ENCODE measurements at places on chromosomes 7 and 10.

- no peak for DNase-seq
Observed at GRCh38 chr10:86944471-86944870, 12.9 kb downstream of the MMRN2 start.

DNA sequence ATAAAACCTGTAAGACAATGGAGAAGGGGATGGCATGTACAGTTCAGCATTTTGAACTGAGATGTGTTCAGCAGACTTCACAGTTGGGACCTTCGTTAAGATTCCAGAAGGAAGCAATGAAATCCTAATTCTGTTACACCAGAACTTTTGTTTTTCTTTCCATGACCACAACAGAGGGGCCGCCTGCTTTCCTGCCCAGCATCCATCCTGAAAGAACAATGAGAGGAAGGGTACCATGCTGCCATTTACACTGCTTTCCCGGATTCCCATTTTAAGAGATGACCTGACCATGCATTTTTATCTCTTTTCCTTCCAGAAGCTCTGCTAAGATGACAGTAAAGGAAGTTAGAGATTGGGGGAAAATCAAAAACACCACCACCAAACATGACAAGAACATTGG lies 92.7 kb downstream of the PIP4K2A start:
- DNase-seq: no peak

DNA sequence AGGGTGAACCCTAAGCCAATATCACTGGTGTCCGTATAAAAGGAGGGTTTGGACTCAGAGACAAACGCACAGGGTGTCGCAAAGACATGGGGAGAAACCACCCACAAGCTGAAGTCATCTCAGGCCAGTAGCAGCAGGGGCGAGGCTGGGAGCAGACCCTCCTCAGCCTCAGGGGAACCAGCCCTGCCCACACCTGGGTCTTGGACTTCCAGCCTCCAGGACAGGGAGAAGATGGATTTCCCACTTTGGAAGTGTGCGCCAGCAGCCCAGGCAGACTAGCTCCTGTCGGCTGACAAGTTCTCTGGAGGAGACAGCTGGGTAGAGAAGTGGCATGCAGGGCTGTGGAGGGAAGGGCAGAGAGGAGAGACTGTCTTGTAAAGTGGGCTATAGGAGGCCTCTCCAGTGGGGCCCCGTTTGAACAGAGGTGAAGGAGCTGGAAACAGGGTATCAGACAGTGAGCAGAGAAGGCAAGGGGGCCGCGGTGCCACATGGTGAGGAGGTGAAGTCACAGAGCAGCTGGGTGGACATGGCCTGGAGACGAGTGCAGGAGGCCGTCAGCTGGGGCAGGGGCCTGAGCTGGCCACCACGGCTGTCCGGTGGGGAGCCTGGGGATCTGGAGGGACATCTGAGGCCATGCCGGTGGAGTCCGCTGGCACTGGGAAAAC lies 475.6 kb downstream of the PTPRN2 start:
- DNase-seq: no peak

DNA sequence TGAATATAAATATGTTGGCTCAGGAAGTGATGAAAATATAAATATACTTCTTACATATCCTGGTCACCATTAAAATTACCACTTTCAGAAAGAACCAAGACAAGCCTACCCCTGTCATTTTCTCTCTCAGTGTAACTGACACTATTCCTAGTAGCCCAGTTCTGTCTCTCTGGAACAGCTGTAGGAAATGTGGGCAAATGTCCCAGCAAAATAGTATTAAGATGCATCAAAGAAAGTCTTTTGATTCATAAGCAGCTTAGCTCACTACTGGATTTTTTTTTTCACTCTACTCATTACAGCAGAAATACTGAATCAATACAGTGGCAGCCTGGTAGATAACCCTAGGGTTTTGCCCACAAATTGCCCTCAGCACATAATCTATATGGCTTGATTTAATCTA lies 290.9 kb downstream of the DNAJB9 start:
- no peak for DNase-seq

- no peak for DNase-seq
Observed at GRCh38 chr10:108583877-108584276, 1339.4 kb downstream of the XPNPEP1 start.

- DNase-seq: no peak
Observed at GRCh38 chr7:140196361-140197217, 19.8 kb upstream of the KDM7A start.

DNA sequence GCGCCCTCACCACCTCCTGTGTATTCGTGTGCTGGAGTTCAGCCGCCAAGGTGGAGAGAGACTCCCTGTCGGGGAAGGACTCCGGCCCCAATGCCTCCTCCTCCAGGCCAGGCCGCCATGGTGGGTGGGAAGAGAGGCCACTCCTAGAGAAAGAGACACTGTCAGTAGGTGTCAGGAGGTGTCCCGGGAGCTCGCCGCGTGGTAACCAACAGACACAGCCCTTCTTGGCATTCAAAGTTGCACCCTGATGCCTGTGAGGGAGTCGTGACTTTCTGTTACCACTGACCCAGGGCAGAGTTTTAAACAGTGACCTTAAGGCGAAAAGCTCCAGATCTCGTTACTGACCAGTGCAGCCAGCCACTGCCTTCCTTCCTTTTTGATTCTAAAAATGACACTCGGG lies 155.2 kb downstream of the CUX1 start:
- DNase-seq: no peak

GRCh38 chr7:85186521-85187241 lies at the start of gene SEMA3D:
SEMA3D (minus strand) TSS chr7:85187056; CDS start chr7:85121891, 65,165 bp downstream.
- peak; percentile 69 for DNase-seq

DNA sequence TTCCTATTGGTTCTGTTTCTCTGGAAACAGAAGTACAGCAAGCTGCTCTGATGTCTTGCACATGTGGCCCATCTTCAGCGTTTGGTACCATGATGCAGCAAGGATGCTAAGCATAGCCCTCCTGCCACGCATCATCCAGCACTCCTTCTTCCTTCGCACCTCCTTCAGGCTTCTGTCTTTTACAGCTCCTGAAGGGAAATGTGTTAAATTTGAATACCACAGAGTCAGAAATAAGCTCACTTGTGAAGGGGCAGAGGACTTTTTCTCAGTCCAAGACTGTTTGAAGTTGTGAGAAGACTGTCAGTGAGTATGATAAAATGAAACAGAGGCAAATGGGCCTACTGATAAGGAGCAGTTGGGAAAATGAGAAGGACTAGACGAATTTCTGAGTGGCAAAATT lies 20.7 kb downstream of the TSPAN13 start:
- no peak for DNase-seq

- DNase-seq: no peak
Observed at GRCh38 chr7:9264395-9264794, 831.0 kb downstream of the NXPH1 start.

DNA sequence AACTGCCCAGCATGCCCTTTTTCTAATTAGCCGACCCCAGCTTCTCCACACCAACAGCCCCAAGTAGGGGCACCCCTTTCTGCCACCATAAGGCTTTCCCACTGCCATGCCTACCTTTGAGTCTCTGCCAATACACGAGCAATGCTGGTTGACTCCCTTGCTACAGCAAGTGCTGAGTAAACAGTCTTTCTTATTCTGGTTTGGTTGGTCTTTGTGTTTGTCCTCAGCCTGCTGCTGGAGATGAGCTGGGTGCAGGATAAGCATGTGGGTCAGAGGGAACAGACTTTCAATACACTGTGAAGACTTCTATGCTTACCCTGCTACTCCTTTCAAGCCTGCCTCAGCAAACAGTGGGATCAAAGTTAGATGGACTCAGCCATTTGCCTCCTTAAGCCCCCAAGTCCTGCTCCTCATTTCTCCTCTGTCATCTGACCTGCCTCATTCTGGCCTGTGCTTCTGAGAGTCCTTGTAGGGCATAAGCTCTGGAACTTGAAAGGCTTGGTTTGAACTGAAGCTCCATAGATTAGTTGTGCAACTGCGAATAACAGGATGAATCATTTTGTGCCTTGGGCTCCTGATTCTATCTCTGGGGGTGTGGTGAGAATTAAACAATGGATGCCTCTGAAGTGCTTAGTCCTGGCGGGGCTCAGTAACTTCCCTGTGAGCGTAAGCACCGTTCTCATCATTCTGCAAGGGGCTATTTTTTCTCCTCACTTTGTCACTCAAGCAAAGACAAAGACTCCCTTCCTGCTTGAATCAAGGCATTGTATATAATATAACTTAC lies 533.8 kb upstream of the DPP6 start:
- no peak for DNase-seq

All from DMS79 treated with DMSO at 0.1 percent for 48 hours (cell line).